Right cardiac atrium (tissue), 5 donors: ENCODE measurements at places on chromosomes 2 and 18.

DNA sequence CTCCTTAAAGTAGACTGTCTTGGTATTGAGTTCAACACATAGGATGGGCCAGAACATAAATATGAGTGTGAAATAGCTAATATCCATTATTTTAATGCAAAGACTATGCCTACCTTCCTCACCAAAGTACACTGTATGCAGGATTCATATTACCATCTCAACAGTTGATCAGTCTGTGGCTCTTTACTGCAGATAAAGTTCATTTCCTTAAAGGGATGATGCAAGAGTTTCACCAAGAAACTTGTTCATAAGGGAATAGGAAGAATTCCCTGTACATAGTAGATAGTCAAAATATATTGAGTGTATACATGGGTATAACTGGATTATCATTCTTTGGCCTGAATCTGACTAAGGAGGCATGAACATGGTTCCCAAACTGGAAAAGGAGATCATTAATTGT is 35.0 kb downstream of the MARS2 start:
- DNase-seq: no peak

DNA sequence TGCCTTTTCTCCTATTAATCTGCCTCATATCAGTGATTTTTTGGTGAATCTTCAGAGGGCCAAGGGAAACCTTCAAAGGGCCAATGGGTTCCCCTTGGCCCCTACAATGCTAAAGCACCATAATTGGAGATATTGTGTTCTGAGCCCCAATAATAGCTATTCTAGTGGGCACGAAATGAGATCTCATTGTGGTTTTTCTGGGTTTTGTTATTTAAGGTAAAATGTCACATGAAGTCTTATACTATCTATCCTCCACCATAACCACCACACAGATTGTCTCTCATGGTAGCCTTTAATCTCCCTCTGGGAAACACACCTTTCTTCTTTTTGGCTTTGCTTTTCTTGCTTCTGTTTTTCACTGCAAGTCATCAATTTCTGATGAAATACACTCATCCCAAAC is 152.8 kb downstream of the B3GNT2 start:
- DNase-seq: no peak

DNA sequence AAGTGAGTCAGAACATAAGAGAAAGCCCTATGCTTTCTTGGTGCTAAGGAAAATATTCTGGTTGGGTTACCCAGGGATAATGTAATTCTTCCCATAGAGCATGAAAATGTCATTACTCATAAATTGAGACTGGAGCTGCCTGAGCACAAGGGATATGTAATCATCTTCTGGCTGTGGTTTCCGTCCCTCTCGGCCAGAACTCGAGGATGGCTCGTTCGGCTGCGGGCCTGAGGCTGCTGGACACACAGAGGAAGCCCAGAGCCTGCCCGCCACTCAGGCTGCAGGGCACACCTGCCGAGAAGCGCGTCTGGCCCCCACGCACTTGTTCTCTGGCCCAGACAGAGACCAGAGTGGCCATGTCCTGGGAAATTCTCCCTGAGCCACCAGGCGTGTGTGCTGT is 104.9 kb downstream of the ASAP2 start:
- peak; percentile 82 for DNase-seq

DNA sequence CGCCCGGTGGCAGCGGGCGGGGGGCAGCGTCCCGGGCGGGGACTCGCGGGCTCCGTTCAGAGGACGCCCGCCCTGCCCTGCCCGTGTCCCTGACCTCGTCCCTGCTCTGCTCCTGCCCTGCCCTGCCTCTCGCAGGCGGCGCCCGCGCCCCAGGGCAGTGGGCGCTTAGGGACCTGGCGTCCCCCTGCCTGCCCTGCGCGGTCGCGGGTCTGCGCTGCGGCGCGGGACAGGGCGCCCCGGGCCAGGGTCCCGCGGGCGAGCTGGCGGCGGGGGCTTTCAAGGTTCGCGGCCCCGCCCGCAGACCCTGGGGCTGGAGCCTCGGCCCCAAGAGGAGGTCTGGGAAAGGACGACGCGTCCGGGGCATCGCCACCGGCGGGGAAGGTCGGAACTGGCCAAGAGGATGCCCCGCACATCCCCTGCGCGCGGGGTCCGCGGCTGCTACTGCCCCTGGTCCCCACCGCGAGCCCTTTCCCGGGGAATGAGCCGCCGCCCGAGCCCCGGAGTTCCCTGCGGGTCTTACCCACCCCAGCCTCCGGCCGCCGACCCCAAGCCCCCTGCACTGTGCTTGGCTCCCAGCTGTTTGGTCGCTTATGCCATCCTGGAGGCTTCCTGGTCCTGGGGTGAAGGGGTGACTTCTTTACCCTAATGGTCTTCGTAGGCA is 679 bp downstream of the RNF144A start:
- DNase-seq: peak; percentile 29

DNA sequence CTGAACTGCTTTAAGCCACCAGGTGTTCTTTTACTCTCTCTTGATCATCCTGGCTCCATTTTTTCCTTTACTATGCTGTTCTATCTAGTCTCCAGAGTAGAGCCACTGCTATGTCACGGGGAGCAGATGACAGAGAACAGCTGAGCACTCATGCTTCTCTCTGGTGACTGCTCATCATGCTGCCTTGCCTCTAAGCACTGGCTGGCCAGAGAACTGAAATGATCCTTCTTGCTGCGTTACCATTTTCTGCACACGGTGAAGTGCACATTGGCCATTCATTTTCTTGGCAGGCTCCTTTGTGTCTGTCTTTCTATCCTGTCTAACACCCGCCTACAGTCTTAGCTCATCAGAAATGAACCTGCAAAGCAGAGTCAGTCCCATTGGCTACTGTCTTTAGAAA is 86.0 kb downstream of the KCTD1 start:
- DNase-seq: no peak

GRCh38 chr2:24258718-24259117 is 83.9 kb downstream of the FAM228A start:
- DNase-seq: no peak

DNA sequence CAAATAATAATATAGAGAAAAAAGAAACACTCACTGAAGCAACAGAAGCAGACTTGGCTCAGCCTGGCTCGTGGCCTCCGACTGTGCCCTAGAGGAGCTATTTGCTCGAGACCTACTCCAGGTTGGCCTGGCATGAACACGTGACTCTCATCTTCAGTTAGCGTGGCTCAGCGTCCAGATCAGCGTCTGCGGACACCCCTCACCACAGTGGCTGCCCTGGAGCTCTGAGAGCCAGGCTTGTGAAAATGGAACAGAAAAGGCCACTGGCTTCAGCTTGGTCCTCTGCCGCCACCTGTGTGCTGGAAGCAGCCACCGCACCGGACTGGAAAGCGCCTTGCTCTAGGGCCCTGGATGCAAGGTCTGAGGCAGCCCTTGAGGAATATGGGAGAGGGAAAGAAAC is 1184.0 kb upstream of the GYPC start:
- no peak for DNase-seq

DNA sequence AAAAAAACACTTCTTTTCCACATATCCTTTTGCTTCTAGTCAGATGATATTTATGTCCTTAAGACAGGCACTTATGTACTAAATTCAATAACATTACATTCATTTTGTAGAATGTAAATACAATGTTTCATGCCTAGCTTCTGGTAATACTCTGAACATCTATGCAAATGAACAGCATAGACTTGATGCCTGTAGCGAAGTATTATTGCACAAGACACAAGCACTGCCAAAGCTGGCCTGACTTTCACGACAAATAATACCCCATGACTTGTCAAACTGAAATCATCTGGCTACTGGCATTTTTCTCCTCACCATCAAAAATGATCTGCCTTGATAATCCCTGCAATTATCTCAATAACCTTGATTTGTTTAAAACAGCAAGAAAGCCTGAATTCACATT is 101.3 kb downstream of the L3MBTL4 start:
- no peak for DNase-seq

- DNase-seq: no peak
Observed at GRCh38 chr2:30298302-30298701, 67.0 kb downstream of the LBH start.

DNA sequence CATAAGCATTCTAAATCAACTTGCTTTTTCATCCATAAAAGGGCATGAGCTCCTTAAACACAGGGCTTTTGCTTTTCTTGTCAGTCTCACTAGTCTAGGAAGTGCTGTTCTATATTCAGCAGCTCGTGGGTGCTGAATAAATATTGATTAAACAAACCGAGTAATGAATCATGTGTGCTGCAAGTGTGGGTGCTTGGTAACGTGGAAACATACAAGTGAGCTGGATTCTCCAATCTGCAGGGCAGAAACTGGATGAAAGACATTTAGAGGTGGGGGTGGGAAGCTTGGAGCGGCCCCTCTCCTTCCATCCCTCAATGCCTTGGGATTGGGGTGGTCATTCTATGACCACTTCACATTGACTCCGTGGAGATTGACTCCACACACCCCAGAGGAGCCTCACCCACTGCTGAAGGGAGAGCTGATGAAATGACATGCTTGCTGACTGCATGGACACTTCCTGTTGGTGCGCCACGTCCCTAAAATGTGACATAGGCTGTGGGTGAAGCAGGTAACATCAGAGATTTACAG is 114.6 kb downstream of the DOCK10 start:
- no peak for DNase-seq

GRCh38 chr18:2102022-2102421 is 469.3 kb downstream of the METTL4 start:
- DNase-seq: no peak

- DNase-seq: no peak
Observed at GRCh38 chr18:52582516-52582915, 242.5 kb downstream of the DCC start.

DNA sequence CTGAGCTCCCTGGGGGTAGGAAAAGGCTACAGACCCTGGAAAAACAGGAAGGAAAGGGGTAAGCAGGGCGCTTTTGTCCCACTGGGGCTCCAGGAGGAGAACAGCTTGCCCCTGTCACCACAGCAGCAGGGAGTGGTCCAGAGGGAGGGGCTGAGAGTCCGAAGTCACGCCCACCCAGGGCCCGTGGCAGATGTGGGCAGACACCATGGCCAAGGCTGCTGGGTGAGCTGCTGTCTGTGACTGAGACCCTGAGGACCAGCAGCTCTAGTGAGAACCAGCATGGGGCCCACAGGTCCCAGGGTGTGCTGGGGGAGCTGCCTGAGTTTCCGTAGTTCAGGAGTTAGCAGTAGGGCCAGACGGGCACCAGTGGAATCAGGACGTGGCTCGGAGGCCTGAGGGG is 162.0 kb downstream of the SPP2 start:
- no peak for DNase-seq

- peak; percentile 95 for DNase-seq
Observed at GRCh38 chr2:95043300-95044093, 18.0 kb downstream of the MAL start.

DNA sequence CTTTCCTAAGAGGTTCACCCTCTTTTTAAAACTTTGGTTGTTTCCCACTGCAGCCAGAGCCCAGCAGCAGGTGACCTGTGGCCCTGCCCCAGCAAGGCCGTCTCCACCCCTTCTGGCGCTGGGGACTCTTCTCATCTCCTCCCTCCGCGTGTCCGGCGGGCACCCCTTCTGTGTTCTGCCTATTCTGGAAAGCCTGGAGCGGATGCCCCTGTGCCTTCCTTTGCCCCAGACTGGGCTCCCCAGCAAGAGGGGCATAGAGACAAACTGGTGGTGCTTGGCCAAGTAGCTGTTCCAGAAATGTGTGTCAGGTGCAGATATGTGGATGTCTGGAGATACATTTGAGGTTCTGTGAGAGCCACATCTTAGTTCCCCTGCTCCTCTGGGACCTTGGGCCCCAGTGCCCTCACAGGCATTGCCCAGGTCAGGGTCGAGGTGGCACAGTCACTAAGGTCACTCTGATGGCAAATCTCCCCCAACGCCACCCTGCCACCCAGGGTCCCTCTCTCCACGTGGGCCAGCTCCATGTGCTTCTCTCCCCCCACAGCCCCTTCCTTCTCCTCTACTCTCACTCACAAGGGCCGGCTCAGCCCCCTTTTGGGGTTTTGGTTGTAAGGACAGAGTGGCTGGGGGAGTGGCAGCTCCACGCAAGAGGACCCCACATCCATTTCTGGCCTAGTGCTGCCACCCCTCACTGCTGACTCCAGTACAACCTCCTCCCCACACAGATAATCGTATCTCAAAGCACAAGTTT is 35.5 kb upstream of the TAF1B start:
- DNase-seq: no peak

DNA sequence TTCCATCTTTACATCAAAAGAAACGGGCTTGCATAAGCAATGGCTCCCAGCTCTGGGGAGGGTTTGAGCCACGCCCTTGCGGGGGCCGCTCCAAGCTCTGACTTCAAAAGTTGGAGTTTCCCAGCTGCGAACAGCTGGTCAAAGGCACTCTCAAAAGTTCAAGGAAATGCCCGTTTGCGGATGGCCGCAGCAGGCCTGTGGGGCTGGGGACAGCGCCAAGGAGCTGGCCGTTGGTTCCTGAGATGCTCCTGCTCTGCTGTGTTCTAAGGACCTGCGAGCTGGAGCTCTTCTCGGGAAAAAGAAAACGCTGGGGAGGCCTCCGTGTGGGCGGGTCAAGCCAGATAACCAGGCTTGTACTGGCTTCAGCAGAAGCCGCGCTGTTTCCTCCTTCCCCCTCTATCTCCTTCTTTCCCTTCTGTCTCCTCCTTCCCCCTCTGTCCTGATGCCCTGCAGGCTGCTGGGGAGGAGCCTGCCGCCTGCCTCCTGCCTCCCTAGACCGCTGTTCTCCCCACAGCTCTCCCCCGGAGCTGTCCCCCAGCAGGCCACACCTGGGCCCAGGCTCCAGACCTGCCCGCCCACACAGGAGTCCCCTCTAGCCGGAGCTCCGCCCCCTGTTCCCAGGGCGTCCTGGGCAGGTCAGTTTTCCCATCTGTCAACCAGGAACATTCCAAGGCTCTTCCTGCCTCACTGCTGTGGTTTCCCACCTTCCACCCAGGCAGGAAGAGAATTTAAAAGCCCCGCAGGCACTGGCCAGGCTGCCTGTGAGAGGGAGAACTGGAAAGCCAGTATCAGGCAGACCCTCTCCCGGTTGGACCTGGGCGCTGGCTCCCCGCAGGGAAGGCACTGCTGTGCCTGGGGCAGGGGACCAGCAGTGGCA is 14.1 kb downstream of the KLF11 start:
- peak; percentile 90 for DNase-seq

DNA sequence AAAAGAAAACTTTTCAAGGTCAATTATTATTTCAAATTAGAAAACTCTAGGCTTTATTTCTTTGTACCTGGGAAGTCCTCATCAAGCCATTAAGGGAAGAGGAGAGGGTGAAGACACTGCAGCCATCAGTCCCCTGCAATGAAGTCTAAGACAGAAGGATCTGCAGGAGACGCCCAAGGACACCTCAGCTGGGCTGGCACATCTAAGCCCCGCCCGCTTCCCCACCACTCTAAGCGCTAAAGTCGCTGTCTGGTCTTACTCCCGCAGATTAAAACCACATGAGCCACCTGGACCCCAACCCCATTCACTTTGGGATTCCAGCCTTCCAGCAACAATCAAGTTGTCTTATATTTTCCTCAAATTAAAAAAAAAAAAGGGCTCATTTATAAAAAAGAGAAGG is 104.4 kb downstream of the AFF3 start:
- no peak for DNase-seq

GRCh38 chr2:62344472-62344871 is 148.6 kb downstream of the B3GNT2 start:
- no peak for DNase-seq

DNA sequence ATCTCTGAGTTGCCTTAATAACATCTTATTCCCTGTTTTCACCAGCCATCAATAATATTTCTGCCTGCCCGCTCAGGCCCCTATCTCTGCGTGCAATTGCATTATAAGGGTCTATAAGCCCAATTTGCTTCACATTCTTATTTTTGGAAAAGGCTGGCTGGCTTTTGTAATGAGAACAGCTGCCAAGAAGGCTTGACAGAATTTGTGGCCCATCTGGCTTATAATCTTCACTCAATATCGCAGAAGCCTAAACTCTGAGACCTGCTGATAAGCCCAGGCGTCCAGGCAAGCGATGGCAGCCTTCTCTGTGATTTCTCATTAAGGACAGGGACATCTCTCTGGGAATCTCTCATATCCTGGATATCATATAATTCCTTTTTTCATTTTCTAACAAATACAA is 1618.6 kb upstream of the CELF4 start:
- DNase-seq: no peak
